Muscle of back (tissue), 13 donors: ENCODE measurements at places on chromosomes 7 and 10.

DNA sequence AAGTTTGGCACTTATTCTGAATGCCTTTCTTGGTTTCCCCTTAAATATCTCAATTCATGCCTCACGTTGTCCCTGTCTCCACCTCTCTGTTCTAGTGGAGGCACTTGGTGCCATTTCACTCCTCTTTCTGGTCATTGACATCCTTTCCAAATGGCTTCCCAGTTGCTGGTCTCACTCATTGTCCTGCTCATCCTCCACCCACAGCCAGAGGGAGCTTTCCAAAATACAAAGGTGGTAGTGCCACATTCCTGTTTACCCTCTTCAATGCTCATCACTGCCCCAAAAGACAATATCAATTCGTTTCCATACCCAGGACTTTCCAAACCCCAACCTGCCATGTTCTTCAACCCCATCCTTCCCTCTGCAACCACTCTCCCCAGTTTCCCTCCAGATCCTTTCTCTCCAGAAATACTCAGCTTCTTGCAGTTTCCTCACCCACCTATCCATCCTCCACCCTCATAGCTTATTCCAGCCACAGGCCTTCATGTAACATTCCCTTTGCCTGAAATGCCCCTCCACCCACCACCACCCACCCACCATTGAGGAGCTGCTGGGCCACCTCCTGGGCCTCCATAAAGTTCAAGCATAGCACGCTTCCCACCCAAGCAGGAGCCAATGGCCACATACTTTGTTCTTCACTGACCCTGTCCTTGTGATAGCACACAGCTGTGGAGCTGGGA, 63.1 kb upstream of the ADRB1 start:
- no peak for DNase-seq

DNA sequence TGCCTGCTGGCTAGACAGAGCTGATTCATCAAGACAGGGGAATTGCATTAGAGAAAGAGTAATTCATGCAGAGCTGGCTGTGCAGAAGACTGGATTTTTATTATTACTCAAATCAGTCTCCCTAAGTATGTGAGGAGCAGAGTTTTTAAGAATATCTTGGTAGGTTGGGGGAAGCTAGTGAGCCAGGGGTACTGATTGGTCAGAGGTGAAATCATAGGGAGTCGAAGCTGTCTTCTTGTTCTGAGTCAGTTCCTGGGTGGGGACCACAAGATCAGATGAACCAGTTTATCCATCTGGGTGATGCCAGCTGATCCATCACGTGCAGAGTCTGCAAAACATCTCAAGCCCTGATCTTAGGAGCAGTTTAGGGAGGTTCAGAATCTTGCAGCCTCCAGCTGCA, 39.8 kb downstream of the FOXI2 start:
- no peak for DNase-seq

DNA sequence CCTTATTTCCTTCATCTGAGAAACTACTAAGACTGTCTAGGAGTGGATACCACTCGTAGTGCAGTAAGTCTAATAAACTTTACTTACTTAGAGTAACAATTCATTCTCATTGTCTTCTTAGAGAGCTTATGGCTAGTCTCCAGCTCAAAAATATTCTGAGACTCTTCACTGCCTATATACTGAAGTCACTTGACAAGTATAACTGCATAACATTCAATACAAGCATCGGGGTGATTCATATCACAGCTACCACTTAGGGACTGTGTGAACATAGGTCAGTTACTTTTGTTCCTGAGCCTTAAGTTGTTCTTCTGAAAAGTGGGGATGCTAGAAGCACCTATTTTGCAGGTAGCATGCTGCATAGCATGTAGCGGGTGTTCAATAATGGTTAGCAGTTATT, 111.0 kb downstream of the HTR7 start:
- no peak for DNase-seq

DNA sequence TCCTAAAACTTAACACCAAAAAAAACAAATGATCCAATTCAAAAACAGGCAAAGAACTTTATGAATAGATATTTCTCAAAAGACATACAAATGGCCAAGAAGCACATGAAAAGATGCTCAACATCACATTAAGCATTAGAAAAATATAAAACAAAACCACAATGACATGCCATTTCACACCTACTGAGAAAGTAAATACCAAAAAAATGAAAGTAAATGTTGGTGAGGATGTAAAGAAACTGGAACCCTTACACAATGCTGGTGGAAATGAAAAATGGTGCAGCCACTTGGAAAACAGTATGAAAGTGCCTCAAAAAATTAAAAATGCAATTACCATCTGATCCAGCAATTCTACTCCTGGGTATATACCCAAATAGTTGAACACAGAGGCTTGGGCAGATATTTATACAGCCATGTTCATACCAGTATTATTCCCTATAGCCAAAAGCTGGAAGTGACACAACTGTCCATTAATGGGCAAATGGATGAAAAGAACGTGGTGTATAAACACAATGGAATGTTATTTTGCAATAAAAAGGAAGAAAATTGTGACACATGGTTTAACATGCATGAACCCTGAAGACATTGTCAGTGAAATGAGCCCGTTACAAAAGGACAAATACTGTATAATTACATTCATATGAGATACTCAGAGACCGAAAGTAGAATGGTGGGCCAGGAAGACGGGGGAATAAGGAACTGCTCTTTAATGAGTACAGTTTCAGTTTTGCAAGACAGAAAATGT, 89.0 kb downstream of the JMJD1C start:
- DNase-seq, result no peak
